PC-9 (cell line): ENCODE measurements at places on chromosomes 2 and 18. TPM values are rescaled to one million over a fixed set of nuclear protein-coding genes. Genes with fewer than 3 reads are reported as not detected.

GRCh38 chr2:41955316-41956043 lies 92.3 kb upstream of the PKDCC start:
- DNase-seq: no peak

ZNF385B gene
- total RNA-seq: 2.8 and 4.1 TPM in 2 replicates

DGKD gene
- total RNA-seq: 43.1 and 59.5 TPM in 2 replicates

SLC38A11 gene
- total RNA-seq: not detected in 2 replicates

- no peak for DNase-seq
Measured at GRCh38 chr18:49640741-49641140, 78.9 kb downstream of the LIPG start.

IL18R1 gene
- 1.9 and 3.4 TPM in 2 replicates for total RNA-seq

DNA sequence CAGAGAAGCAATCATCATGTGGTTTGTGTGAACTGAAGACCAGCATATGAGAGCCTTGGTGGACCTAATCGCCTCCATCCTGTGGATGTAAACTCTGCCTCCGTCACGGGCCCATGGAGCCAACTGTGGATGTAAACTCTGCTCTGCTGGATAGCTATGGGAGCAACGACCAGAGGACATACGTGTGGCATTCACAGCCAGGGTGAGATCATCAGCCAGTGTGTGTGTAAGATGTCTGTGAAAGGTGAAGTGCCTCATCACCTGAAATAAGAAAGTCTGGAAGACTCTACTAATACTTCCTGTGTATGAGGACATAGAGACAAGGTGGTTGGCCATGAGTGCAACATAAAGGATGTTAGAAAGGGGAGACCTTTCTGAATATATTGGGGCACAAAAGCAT lies 63.5 kb downstream of the CYB5A start:
- DNase-seq: no peak

DNA sequence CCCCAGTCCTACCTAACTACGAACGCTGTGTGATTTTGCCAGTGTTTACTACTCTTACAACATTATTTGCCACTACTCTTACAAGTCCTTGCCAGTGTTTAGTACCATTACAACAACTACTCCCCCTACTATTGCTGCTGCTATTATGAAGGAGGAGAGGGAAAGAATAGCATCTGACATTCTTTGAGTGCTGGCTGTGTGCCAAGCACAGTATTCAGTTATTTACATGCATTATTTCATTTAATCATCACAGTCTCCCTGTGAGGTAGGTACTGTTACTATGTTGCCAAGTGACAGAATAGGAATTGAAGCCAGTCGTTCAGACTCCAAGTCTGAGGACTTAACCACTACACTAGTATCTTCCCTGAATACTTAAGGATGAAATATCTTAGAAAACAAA lies 185.9 kb upstream of the FOSL2 start:
- no peak for DNase-seq

DNA sequence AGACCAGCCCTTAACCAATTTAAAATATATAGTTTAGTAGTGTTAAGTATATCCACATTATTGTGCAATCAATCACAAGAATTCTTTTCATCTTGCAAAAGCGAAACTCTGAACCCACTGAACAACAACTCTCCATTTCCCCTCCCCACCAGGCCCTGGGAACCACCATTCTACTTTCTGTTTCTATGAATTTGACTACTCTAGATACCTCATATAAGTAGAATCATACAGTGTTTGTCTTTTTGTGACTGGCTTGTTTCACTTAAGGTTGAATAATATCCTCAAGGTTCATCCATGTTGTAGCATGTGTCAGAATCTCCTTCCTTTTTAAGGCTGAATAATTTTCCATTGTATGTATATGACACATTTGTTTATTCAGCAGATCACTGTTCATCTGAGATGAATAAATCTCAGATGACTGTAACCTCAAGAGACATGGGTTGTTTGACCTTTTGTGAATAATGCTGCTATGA lies 8.1 kb upstream of the SOS1 start:
- DNase-seq: no peak

GRCh38 chr2:236169151-236169721 lies 1.1 kb upstream of the GBX2 start:
- no peak for DNase-seq

GRCh38 chr2:161415034-161415986 lies 787 bp upstream of the TBR1 start:
- DNase-seq: no peak

DNA sequence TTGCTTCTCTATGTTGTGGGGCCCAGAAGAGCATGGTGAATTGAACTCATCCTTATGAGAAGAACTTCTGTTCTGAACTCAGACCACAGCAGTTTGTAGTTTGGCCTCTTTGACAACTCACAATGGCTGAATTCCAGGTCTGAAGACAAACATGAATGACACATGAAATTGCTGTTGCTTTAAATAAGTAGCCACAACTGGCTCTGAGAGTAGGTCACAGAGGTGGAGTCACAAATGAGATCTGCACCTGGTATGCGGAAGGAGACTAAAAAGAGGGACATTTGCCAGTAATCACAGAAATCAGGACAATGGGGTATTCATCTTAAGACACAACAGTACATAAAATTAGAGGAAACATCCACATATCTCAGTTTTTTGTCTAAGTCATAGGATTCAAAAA lies 290.3 kb upstream of the MMADHC start:
- DNase-seq: peak; percentile 66

DNA sequence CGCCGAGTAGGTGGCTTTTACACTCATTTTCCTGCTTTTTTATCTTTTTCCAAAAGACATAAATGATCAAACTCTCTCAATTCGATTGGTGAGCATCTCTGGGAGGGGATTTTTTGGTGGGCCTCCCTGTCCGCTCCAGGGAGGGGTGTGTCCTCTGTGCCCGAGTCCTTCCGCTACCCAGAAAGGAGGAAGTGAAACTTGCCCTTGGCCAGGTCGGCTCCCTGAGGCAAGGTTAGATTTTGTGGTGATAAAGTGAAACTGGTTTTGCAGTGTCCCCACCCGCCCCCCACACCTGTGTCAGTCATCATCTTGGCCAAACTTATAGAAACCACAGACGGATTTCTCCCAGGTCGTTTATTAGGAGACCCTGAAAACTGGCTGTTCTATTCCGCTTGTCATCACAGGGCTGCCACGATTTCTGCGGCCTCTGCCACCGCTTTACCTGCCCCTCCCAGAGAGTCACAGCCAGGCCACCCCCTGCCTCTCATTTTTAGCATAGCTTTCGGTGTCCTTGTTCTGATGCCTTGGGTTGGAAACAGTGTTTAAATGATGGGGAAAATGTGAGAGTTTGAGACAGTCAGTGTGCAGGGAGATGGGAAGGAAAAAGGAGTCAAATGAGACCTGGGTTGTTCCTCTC lies 93.6 kb downstream of the SH3BP4 start:
- DNase-seq: peak; percentile 75

DNA sequence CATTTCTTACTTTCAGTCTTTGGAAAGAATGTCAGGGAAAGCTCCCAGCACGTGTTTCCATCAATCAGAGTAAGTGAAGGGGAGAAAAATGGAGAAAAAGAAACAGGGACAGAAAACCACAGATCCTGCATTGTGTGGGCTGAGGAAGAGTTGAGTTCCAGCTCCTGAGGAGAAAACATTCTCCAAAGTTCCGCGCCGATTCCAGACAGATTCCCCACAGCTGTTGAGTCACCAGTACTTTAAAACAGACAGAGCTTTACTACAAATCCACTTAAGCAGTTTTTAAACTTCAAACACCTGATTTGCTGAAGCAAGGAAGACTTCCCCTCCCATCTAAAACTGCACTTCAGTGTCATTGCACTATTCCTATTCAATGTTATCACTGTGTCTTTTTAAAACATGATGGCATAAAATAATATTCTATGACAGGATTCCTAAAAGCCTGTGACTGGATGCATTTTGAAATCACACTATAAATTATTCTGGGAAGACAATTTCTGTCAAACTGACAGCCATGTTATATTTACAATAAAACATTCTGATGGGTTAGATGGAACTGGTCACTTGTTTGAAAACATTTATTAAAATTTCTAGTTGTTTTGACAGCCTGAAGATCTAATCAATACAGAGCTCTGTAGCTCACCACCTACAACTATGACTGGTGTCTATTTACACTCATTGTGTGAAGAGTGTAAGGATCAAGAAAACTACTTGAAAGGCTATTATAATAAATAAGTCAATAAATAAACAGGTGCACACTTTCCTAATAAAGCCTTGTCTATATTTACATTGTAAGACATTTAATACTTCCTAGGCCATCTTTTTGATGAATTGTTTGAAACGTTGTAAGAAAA lies 40.9 kb downstream of the TCF4 start:
- no peak for DNase-seq

- no peak for DNase-seq
Measured at GRCh38 chr2:62074233-62074632, 121.7 kb upstream of the B3GNT2 start.

DNA sequence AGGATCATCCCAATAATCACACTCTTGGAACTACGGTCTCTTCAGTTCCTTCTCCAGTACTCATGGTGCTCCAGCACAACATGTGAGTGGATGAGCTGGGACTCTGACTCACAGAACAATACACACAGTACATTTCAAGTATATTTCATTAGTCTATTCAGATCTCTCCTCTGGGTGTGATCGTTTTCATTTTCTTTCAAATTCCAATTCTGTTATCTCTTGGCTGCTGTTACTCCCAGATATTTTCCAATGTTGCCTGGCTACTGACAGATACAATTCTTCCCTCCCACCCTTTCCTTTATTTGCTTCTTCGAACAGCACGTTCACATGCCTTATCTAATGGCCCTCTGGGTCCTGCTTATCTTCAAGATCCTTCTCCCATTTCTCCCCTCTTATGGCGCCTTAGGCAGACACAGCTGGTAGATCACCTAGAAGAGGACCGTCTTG lies 216.0 kb downstream of the ACKR3 start:
- no peak for DNase-seq

GRCh38 chr18:45108754-45109153 lies 428.1 kb downstream of the SETBP1 start:
- no peak for DNase-seq

MYO7B gene
- total RNA-seq: not detected in 2 replicates

SCN9A gene
- total RNA-seq: 3.4 and 5.2 TPM in 2 replicates

DNA sequence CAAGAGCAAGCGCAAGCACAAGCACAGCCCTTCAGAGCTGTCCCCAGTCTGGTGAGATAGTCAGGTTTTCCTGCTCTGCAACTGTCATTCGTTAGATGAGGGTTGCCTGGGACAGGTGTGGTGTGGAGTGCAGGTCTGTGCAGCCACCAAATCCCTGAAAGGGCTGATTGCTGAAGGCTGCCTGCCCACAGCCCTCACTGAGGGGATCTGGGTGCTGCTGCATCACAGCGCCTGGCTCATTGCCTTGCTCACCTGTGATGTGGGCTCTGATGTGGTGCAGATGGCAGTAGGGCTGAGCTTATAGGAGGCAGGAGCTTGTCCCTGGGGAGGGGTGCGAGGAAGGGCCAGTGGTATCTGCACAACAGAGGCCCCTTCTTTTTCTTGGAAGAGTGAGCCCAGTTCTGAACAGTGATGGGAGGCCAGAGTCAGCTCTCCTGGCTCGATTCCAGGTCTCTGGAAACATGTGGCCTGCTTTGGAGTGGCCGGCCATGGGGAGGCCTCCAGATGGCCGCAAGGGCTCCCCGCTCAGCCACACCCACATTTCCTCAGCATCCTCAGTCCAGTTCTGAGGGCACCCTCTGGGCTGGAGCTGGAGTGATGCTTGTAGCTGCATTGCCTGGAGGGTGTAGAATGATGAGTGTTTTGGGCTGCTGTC lies 11.4 kb downstream of the UBE2F start:
- no peak for DNase-seq
